Right atrium auricular region (tissue), 2 donors: ENCODE measurements at places on chromosomes 4 and X. TPM values are rescaled to one million over a fixed set of nuclear protein-coding genes. Genes with fewer than 3 reads are reported as not detected.

Gene CACNA1F
- 0.11 TPM for total RNA-seq

GRCh38 chr4:124060261-124060918 lies 652.1 kb downstream of the ANKRD50 start:
- no peak overlapping the region for H3K4me3 ChIP-seq
- H3K27ac ChIP-seq = peak overlapping the region; percentile 70
- no peaks in the 10 kb centered on the region for H3K27me3 ChIP-seq
- peak; percentile 87 for DNase-seq
- peaks cover 34% of the 10 kb centered on the region for H3K4me1 ChIP-seq

DNA sequence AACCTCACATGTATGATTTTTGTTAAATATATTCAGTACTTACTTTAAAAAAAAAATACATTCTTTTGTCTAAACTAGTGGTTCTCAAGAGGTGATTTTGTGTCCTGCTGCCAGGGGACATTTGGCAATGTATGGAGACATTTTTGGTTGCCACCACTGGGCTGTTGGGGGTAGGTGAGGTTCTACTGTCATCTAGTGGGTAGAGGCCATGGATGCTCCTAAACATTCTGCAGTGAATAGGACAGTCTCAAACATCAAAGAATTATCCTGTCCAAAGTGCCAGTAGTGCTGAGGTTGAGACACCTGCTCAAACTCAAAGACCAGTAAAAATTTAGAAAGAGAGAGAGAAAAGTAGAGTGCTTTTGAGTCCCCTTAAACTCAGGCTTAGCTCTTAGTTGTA lies 32.9 kb upstream of the PGM2 start:
- no peak for DNase-seq
- no peaks in the 10 kb centered on the region for H3K36me3 ChIP-seq
- H3K4me1 ChIP-seq = no peaks in the 10 kb centered on the region

Gene PITX2
- total RNA-seq = 25.4 TPM

- H3K4me3 ChIP-seq = no peak overlapping the region
- H3K36me3 ChIP-seq = no peaks in the 10 kb centered on the region
- no peak overlapping the region for H3K27ac ChIP-seq
Measured at GRCh38 chr4:23033796-23034195, 341.1 kb downstream of the GBA3 start.

GRCh38 chrX:13876652-13877051 lies 59.8 kb upstream of the GPM6B start:
- no peaks in the 10 kb centered on the region for H3K27me3 ChIP-seq
- no peaks in the 10 kb centered on the region for H3K4me1 ChIP-seq
- H3K27ac ChIP-seq = no peak overlapping the region
- no peak for DNase-seq
- no peak overlapping the region for H3K4me3 ChIP-seq

Gene CDK16
- 140 TPM for total RNA-seq

- no peak overlapping the region for H3K27ac ChIP-seq
- DNase-seq = no peak
- H3K36me3 ChIP-seq = no peaks in the 10 kb centered on the region
- H3K4me1 ChIP-seq = no peaks in the 10 kb centered on the region
- H3K4me3 ChIP-seq = no peak overlapping the region
- H3K27me3 ChIP-seq = no peaks in the 10 kb centered on the region
Measured at GRCh38 chr4:70629469-70630090, 1.0 kb downstream of the ENAM start.

Gene RPL9
- 2,637 TPM for total RNA-seq

GRCh38 chr4:1830642-1831228 lies 25.2 kb downstream of the LETM1 start:
- H3K4me3 ChIP-seq = no peak overlapping the region
- no peak for DNase-seq
- H3K4me1 ChIP-seq = no peaks in the 10 kb centered on the region
- H3K27me3 ChIP-seq = no peaks in the 10 kb centered on the region

- no peak overlapping the region for H3K27ac ChIP-seq
- DNase-seq = no peak
- H3K27me3 ChIP-seq = no peaks in the 10 kb centered on the region
- H3K4me3 ChIP-seq = no peak overlapping the region
- H3K4me1 ChIP-seq = no peaks in the 10 kb centered on the region
- no peaks in the 10 kb centered on the region for H3K36me3 ChIP-seq
Measured at GRCh38 chr4:8776366-8776765, 95.3 kb downstream of the HMX1 start.

GRCh38 chr4:38364383-38364963 lies 299.5 kb upstream of the KLF3 start:
- no peaks in the 10 kb centered on the region for H3K27me3 ChIP-seq
- peaks cover 24% of the 10 kb centered on the region for H3K4me1 ChIP-seq
- H3K36me3 ChIP-seq = no peaks in the 10 kb centered on the region

Gene CCNB3
- not detected for total RNA-seq

Gene CYBB
- total RNA-seq = 19.7 TPM

Gene RNF128
- total RNA-seq = 0.55 TPM

DNA sequence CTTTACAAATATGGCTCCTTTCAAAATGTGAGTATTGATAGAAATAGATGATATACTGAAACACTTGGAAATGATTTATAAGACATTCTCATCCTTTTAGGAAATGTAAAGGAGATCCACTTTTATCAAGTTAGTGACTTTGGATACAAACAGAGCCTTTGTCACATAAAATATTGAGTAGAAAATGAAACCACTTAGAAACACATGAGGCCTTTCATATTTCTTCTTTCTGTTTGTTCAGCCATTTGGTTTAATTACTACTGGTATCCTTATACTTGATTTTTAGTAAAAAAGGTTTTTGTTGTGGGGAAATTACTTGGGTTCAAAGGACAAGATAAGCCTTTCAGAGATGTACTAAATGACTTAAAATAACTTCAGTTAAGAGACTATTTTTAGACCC lies 4.1 kb downstream of the STOX2 start:
- DNase-seq = no peak
- H3K4me1 ChIP-seq = peaks cover 27% of the 10 kb centered on the region
- no peaks in the 10 kb centered on the region for H3K36me3 ChIP-seq
- no peaks in the 10 kb centered on the region for H3K27me3 ChIP-seq
- H3K4me3 ChIP-seq = no peak overlapping the region
- H3K27ac ChIP-seq = no peak overlapping the region

DNA sequence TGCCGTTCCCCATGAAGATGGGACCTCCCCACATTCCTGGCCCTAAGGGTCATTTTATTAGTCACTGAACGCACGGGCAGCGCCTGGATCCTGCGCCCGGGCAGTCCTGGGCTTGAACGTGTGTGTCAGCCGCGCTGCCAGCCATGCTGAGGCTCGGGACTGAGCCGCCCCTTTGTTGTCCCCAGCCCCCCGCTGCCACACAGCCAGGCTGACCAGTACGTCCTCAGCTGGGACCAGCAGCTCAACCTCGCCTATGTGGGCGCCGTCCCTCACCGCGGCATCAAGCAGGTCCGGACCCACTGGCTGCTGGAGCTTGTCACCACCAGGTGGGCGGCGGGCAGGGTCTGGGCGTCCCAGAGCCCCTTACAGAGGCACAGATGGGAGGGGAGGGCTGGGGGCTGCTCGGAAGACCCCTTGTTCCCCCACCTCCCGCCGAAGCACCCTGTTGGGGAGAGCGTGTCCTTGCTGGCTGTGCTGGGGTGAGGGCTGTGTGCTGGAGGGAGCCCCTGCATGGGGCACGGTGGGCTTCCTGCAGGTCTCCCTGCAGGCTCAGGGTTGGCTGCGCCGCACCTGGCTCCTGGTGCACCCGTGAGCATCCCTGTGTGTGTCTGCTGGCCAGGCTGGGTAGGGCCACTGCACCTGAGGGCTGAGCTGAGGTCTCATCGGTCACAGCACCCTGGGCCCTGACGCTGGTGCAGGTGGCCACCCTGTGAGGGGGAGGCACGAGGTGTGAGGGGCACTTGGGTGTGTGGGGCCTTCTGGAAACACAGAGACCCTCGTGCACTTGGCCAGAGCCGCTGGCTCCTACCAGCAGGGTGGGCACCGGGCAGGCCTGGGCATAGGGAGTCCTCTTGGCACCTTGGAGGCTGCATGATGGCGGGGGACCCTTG lies 1.0 kb downstream of the IDUA start:
- no peaks in the 10 kb centered on the region for H3K27me3 ChIP-seq
- no peaks in the 10 kb centered on the region for H3K36me3 ChIP-seq
- no peak for DNase-seq

- no peaks in the 10 kb centered on the region for H3K27me3 ChIP-seq
- no peak overlapping the region for H3K27ac ChIP-seq
- no peak for DNase-seq
- no peak overlapping the region for H3K4me3 ChIP-seq
- H3K4me1 ChIP-seq = no peaks in the 10 kb centered on the region
Measured at GRCh38 chr4:182190306-182190705, 52.9 kb upstream of the TENM3 start.

GRCh38 chrX:40068048-40068447 lies 29.7 kb downstream of the BCOR start:
- DNase-seq = no peak
- H3K27ac ChIP-seq = no peak overlapping the region
- no peaks in the 10 kb centered on the region for H3K4me1 ChIP-seq
- H3K4me3 ChIP-seq = no peak overlapping the region

GRCh38 chr4:144739511-144740033 lies 93.6 kb downstream of the HHIP start:
- H3K4me3 ChIP-seq = no peak overlapping the region
- no peak overlapping the region for H3K27ac ChIP-seq
- H3K4me1 ChIP-seq = no peaks in the 10 kb centered on the region
- DNase-seq = no peak
- H3K27me3 ChIP-seq = no peaks in the 10 kb centered on the region

DNA sequence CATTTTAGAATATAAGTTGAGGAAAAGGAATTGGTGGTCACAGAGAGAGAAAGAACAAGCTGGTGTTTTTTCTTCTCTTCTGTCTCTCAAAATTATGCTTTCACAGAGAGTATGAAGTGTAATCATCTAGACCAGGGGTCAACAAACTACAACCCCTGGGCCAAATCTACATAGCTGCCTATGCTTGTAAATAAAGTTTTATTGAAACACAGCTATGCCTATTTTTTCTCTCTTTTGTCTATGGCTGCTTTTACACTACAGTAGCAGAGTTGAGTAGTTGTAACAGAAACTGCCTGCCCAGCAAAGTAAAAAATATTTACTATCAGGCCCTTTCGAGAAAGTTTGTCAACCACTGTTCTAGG lies 6.7 kb upstream of the FAM9C start:
- H3K4me1 ChIP-seq = no peaks in the 10 kb centered on the region
- no peak overlapping the region for H3K27ac ChIP-seq
- H3K36me3 ChIP-seq = no peaks in the 10 kb centered on the region

DNA sequence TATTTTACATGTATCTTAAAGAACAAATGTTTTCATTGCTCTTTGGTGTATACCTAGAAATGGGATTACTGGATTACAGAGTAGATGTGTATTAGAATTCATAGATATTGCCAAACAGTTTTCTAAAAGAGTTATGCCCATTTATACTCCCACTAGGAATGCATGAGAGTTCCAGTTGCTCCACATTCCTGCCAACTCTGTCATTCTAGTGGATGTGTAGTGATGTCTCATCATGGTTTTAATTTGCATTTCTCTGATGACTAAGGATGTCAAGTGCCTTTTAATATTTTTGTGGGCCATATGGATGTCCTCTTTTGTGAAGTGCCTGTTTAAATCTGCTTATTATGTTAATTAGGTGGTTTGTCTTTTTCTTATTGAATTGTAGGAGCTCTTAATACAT lies 65.6 kb upstream of the BMP2K start:
- no peaks in the 10 kb centered on the region for H3K36me3 ChIP-seq
- no peaks in the 10 kb centered on the region for H3K4me1 ChIP-seq
- no peak overlapping the region for H3K4me3 ChIP-seq
- no peak for DNase-seq
- no peak overlapping the region for H3K27ac ChIP-seq
- no peaks in the 10 kb centered on the region for H3K27me3 ChIP-seq

DNA sequence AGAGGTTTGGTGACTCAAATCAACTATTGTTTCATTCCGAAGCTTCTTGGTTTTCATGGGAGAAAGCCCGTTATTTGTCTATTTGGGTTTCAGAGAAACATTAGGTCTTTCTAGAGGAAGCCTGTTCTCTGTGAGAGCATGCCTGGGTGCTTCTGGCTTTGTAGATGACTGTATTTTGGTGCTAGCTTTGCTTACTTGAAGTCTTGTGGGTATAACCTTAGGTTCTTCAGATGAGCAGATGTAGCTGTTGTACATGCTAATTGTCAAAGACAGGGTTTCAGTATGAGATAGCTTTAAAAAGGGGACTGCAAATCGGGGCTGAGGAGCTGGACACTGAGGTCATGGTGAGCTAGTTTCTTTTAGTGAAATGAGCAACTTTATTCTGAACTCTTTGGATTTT lies 7.9 kb upstream of the STOX2 start:
- H3K36me3 ChIP-seq = no peaks in the 10 kb centered on the region
- no peak for DNase-seq
- no peaks in the 10 kb centered on the region for H3K27me3 ChIP-seq
- no peaks in the 10 kb centered on the region for H3K4me1 ChIP-seq
- H3K27ac ChIP-seq = no peak overlapping the region
- H3K4me3 ChIP-seq = no peak overlapping the region

Gene HHIP
- total RNA-seq = 0.31 TPM

Gene DCHS2
- not detected for total RNA-seq

DNA sequence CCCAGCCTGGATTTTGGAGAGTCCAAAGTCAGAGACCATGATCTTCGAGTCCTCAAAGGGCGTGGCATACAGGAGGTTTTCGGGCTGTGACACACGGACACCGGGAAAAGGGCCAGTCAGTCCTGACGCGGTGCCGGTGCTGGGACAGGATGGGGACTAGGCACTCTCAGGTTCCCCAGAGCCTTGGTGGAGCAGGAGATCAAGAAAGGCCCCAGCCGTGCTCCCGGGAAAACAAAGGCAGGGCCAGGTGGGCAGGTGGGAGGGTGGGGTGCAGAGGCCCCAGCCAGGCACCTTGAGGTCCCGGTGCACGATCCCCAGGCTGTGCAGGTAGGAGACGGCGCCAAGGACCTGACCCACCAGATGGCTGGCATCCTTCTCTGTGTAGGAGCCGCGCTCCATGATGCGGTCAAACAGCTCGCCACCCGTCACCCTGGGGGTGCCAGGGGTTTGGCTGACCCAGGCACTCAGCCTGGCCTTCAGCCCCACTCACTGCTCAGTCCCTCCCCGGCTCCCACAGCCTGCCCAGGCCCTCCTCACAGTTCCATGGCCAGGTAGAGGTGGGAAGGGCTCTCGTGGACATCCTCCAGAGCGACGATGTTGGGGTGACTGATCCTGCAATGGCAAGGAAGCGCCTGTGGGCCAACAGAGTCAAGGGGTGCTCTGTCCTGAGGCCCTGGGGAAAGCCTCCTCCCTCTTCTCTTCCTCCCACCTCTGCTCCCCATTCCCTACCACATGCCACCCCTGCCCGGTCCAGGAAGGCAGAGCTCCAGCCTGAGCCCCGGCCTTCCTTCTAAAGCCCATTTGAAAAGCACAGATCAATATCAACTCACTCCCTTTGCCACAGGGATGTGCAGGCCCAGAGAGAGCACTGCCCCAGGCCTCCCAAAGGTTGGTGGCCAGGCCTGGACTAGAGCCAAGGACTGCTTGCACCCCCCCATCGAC lies 1.8 kb downstream of the PNCK start:
- no peaks in the 10 kb centered on the region for H3K27me3 ChIP-seq
- H3K36me3 ChIP-seq = no peaks in the 10 kb centered on the region
- no peaks in the 10 kb centered on the region for H3K4me1 ChIP-seq
- H3K27ac ChIP-seq = no peak overlapping the region
- no peak overlapping the region for H3K4me3 ChIP-seq
